ENCODE measurements at places on chromosomes 11 and 22. TPM values are rescaled to one million over a fixed set of nuclear protein-coding genes. Genes with fewer than 3 reads are reported as not detected.
A peak's percentile ranks its signal among the peaks of the same experiment; 100 is the strongest.

The CRACR2B gene
- total RNA-seq: 2.6 TPM

The TRIM48 gene
- total RNA-seq: not detected

The PDHX gene
- 44.0 TPM for total RNA-seq

The GGTLC2 gene
- total RNA-seq: not detected

The HOATZ gene
- total RNA-seq: 0.43 TPM

The YPEL4 gene
- 0.62 TPM for total RNA-seq

The MS4A7 gene
- total RNA-seq: not detected

The BRSK2 gene
- total RNA-seq: 7.1 TPM

The PGA5 gene
- 0.79 TPM for total RNA-seq

DNA sequence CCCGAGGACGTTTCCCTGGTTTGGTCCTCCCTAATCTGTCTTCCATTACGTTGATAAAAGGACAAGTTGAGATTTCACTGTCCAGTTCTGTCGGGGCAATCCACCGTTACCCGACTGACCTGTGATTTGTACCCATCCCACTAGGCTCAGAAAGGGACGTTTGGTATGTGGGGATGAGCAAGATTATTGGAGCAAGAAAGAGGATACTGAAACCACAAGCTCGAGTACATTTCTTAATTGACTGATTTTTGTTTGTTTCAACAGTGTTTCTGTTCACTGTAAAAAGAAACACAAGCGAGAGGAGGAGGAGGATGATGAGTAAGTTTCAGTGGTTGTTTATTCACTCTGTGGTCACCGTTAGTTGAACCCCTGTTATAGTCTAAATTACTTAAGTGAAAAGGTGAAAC, 969 bp downstream of the CCDC117 start:
- peak; percentile 49 for DNase-seq

DNA sequence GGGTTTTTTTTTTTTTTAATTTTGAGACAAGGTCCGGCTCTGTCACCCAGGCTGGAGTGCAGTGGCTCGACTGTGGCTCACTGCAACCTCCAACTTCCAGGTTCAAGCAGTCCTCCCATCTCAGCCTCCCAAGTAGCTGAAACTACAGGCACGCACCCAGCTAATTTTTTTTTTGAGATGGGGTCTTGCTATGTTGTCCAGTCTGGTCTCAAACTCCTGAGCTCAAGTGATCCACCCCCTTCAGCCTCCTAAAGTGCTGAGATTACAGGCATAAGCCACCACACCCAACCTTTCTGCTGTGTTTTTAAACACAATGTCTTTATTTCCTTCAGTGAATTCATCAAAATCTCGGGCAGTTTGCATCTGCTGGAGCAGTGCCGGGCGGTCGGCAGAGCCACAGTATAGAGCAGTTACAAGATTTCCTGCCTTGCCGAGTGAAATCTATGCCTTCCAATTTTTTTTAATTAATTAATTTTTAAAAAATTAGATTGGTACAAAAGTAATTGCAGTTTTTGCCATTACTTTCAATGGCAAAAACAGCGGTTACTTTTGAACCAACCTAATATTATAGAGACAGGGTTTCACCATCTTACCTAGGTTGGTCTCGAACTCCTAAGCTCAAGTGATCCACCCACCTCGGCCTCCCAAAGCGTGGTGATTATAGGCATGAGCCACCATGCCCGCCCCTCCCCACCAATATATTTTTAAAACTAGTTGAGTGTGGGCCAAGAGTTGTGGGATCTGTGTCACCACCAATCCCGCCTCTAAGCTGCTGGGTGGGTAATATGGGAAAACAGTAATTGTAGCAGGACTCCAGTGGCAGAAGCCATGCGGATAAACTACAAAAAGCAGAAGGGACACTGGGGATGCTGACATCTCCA, 2.7 kb upstream of the ACY3 start:
- no peak for DNase-seq

GRCh38 chr22:44116755-44117684, 63.7 kb upstream of the PARVG start:
- no peak for DNase-seq

- DNase-seq: no peak
Measured at GRCh38 chr22:25054943-25055511, 102.5 kb downstream of the KIAA1671 start.

- DNase-seq: peak; percentile 6
Measured at GRCh38 chr22:45067731-45068130, 57.9 kb upstream of the PHF21B start.

DNA sequence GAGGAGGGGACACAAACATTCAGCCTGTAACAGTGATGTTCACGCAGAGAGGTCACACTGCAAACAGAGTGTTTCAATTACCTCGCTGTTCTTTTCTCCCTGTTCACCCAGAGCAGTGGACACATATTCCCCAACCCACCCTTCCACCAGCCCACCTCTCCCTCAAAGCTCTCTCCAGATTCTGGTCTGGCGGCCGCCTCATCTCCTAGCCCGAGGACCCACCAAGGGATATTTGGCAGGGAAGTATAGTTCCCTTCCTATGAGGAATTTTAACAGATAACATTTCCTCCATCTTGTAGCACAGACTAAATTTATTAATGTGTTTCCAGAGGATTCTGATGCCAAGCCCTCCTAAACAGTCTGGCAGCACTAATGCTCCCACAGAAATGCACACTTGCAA, 111.0 kb upstream of the LMO1 start:
- no peak for DNase-seq

DNA sequence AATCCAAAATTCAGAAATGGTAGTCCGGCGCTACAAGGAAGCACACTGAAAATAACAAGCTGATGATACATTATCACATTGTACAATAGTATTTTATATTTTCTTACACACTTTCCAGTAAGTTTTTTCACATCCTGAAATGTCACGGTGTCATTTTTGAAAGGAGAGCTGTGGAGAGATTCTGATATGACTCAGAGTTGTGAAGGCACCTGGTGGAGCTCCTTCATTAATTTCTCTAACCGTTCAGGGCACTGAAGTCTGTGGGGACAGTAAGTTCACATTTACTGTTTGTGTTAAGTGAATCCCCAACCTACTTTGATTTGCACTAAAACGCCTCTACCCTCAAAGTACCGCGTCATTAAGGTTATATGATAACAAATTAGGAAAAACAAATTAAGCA, 13.3 kb downstream of the LDHAL6A start:
- no peak for DNase-seq

GRCh38 chr11:103696123-103696522, 340.3 kb upstream of the DDI1 start:
- no peak for DNase-seq

DNA sequence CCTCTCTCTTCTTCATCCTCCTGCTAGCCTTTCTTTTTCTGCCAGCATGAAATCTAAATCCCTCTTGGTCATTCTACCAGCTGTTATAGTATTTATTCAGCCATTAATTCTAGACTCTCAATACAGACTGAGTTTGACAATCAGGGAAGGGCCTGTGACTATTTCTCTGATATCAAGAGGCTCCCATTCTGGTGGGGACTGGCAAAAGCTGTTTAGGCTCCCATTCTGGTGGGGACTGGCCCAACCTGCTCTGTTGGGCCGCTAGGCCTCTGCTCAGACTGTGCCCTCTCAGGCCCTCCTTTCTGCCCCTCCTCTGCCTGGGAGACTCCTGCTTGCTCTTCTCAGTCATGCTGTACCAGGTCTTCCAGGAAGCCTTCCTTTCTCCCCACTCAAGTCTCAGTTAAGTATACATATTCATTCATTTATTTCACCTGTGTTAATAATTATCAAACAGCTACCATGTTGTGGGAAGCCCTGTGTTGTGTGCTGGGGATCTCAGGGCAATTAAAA, 323.7 kb upstream of the NARS2 start:
- no peak for DNase-seq

DNA sequence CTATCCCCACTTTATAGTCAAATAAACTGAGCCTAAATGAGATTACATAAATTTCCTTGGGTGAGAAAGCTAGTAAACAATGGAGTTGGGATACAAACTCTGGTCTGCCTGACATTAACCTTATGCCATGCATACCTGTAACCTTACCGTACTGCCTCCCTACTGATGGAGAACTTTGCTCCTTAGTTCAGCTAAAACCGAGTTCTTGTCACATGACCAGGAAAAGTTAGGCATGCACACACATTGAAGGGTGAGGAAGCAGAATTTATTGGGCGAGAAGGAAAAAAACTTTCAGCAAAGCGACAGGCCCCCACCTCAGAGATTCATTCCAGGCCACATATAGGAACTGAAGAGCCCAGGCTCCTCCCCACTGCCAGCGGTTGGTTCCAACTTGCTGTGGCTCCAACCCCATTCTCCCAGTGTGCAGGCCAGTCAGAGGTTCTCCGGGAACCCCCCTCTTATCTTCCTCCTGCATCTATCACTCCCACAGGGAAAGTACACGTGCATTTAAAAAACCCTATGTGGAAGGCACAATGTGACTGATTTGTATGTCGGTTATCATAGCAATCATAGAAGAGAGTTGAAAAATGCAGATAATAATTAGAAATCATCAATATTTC, 3.2 kb upstream of the PIWIL4 start:
- no peak for DNase-seq

DNA sequence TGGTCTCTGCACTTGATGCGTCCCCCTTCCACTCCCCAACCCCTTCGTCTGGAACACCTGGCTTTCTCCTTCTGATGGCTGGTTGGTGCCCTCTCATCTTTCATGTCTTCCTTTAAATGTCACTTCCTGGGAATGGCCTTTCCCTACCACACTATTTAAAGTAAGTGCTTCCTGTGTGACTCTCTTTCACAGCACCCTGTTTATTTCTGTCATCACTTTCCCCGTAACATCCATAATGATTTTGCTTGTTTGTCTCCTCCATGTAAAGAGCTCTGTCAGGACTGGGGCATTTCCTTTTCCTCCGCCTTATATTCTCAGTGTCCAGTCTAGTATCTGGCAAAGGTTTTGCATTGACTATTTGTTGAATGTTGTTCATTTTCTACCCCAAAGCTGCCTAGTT, 143.0 kb downstream of the DBX1 start:
- no peak for DNase-seq

- DNase-seq: peak; percentile 61
Measured at GRCh38 chr11:95593111-95593510, 196.5 kb downstream of the FAM76B start.

DNA sequence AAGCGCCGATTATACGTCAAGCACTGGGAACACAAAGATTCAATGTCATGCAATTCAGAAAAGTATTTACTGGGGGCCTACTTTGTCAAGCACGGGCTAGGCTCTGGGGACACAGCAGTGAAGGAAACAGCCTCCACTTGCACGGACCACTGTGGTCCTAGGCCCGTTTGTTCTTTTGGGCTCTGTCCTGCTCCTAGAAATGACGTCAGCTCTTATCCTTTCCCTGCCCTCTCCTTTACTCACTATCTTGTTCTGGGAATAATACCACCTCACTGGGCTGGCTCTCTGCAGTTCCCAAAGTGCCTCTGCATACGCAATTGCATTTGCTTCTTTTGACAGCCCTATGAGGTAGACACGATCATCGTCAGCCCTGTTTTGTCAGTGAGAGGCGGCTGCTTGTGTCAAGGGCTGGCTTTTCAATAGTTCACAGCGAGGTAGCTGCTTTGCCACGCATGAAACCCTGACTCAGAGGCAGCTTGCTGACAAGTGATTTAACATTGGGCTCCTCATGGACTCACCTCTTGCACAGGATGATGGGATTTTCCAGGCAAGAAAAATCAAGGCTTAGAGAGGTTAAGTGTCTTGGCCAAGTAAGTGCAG, 22.9 kb upstream of the IGSF22 start:
- peak; percentile 60 for DNase-seq

- DNase-seq: no peak
Measured at GRCh38 chr22:38067028-38067415, 9.8 kb downstream of the PICK1 start.

- peak; percentile 66 for DNase-seq
Measured at GRCh38 chr22:38718414-38718813, 12.7 kb downstream of the GTPBP1 start.
